ENCODE measurements at places on chromosomes 4 and X. TPM values are rescaled to one million over a fixed set of nuclear protein-coding genes. Genes with fewer than 3 reads are reported as not detected.

DNA sequence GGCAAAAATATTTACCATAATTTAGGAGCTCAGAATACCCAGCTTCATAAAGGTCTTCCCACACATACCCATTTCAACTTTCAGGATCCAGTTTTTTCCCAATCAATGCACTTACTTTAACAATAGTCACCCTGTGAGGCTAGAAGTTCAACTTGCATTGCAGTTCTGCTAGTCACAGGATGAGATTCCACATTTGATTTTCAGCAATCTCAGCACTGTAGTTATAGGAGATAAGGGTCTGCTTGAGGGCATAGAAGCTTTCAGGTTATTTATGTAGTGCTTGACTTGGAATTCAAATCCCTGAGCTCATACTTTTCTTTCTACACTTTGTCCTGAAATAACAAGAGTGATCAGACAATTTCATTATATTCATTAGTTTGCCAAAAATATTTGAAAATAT lies 78.3 kb upstream of the IL2 start:
- no peak for DNase-seq

- DNase-seq, result no peak
Measured at GRCh38 chrX:9983846-9984245, 16.7 kb downstream of the CLDN34 start.

DNA sequence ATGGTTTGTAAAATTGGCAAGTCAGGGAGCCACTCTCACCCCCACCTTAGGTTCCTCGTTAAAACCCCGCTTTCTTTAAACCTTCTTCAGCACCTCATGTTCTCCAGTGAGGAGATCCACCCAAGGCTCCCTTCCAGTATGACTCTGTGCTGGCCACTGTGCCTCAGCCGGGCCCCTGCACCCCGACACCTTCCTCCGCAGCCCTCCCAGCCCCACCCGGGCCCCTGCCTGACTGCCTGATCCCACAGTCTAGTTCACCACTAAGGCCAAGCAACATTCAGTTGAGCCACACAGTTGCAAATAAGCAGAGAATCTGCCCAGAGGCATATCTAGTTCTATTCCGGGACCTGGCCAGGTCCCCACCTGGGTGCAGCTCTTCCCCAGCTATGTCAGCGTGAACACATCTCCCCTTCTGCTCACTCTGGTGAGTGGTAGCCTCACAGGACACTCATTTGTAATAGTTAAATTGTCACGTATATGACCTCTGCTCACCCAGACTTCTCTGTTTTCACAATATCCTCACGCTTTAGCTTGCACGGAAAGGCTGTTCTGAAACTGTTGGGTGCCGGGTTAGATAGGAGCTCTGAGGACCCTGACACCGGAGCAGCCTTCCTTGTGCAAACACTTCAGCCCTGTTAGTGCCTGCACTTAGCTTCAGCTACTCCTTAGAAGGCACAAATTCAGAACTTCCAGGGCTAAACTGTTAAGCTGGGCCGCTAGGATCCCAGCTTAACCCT lies 146.8 kb downstream of the DCTD start:
- no peak for DNase-seq

GRCh38 chr4:14520171-14520570 lies 482.1 kb upstream of the CPEB2 start:
- no peak for DNase-seq

DNA sequence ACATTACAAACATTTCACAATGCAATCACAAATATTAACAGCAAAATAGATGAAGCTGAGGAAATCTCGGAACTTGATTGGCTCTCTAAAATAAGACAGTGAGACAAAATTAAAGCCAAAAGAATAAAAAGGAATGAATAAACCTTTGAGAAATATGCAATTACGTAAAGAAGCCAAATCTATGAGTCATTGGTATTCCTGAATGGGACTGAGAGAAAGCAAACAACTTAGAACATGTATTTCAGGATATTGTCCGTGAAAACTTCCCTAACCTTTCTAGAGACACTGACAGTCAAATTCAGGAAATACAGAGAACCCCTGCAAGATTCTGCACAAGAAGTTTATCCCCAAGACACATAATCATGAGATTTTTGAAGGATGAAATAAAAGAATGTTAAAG lies 48.4 kb upstream of the SPANXN2 start:
- no peak for DNase-seq

DNA sequence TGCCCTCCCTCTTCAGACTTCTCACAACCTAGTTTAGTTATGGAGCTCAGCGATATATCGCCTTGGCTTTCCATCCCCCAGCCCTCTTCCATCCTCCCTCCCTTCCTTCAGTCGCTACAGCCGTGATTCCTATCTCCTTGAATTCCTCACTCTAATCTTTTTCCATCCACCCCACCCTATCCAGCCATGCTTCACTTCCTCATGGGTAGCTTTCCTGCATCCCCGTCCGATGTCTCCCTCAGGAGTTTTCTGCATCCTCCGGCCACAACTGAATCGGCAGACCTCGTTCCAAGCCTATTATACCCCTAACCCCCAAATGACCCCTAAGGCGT lies 456 bp downstream of the SNX12 start:
- DNase-seq, result no peak

GRCh38 chr4:18197467-18197866 lies 175.9 kb upstream of the LCORL start:
- no peak for DNase-seq

DNA sequence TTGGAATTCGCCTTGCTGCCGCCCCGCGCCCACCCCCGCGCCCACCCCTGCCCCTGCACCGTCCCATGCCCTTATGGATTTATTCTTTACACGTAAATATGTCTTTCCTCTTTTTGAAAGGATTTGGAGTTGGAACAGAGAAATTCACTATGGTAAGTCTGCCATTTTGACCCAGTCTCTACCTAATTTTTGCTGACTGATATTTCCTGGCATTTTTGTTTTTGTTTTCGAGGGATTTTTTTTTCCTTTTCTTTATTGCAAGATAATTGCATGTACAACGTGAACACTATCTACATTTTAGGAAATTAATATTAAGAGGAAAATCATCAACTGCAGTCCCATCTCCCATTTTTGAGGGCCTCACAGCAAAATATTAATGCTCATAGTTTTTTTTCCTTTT lies 468 bp upstream of the SPIN2B start:
- no peak for DNase-seq

DNA sequence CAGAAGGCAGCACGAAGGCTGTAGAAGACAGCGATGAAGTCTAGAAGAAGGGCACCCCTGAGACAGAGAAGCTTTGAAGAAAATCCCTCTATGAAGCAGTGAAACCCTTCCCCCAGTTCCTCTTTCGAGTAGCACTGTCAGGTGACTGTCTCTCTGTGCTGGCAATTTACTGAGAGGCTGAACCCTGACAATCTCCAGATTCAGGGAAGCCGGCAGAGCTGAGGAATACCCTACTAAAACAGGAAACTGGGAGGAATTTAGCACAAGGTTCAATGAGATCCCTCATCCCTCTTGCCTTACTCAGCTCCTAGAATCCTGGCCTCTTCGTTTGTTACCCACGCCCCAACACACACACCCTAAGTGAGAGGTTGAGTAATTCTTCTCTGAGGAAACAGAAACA lies 239.7 kb upstream of the NOCT start:
- DNase-seq, result no peak

DNA sequence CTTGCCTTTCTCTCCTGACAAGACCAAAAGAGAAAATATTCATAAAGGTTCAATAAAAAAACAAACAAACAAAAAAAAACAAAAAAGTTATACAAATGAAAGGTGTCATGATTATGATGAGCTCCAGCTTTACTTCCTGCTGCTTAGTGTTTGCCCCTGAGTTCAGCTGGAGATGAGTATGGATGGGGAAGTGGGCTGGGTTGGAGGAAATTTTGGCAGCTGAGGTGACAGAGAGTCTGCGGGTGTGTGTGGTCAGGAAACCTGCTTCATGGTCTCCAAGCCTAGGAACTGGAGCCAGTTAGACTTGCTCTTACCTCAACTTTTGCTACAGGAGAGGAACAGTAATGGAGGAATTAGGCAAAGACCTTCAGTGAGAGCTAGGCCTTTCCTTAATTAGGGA lies 4.3 kb upstream of the CYSLTR1 start:
- DNase-seq, result no peak

DNA sequence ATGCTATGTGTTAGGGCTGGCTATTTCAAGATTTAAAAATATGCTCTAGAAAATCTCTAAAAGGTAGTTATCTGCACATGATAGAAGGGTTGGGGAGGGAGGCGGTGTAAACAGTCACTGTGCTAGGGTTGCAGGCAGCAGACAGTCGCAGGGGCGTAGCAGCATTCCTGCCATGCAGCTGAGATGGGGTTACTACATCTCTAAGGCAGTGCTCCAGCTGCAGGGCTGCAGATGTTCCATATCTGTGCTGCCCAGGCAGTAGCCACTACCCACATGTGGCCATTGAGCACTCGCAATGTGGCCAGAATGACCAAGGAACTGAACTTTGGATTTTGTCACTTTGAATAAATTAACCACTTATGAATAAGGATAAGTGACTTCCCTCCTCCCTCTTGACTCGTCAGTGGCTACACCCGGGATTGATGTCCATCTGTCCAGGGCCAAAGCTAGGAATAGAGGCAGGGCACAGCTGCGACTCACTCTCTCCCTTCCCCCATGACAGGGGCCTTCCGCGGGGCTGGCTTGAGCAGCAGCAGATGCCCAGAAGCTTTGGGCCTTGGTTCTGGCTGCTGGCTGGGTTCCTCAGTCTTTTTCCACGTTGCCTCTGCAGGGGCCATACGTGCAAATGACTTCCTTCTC lies 79.4 kb upstream of the CLDN34 start:
- no peak for DNase-seq

DNA sequence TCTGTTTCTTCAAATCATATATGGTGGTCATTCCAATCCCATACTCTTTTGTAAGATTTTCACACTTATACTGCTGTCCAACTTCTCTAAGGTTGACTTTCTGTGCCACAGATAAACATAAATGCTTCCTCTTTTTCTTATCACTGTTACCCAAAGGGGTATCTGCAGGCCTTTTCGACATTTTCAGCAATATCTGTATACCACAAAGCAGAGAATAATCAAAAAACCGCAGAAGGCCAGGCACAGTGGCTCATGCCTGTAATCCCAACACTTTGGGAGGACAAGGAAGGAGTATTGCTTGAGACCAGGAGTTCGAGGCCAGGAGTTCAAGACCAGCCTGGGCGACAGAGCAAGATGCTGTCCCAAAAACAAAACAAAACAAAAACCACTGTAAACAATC lies 3.1 kb upstream of the RFC1 start:
- no peak for DNase-seq

GRCh38 chrX:4110964-4111363 lies 397.5 kb upstream of the PRKX start:
- DNase-seq, result no peak

DNA sequence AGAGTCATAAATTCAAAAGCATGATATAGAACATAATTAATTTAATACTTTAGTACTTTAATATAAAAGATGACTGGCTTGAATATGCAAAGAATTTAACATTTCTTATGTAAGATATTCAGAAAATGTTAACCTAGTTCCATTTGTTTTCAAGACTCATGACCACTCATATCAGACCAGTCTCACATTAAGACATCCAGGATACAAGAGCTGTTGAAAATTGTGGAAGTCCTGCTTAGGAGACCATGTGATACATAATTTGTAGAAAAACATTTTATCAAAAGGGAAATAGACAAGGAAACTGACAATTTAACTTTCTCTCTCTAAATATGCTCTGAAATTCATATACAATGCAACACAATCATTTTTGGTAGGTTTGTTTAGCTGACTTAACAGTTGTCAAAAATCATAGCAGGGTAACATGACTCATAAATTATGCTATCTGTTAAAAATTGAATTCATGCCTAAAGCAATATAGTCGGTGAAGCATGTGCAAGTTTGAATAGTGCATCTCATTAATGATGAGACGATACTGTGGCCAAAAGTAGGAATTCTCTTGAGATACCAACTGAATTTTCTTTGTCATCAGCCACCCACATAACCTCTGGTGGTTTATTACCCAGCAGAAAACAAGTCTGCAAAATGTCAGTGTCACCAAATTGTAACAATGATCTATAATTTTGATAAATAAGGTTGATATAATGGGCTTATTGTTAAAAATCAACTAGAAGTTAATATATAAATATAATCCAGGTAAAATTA lies 211.4 kb downstream of the GASK1B start:
- no peak for DNase-seq

DNA sequence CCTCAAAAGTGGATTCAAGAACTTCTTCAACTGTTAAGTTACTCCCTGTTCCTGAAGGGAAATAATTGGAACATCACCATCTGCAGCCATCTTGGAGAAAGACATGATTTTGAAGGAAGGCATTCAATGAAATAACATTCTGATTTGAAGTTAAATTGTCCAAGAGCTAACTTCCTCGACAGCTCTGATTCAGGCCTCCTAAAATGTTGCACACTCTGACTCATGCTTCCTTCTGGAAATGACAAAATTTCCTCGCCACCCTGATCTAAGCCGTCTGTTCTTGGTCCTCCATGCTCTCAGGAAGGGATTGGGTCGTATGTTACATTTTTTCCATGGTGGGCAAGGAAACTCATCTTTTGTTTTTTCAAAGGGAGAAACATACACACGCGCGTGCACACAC lies 496.9 kb upstream of the DIPK2B start:
- DNase-seq, result peak; percentile 90

The UGT2B11 gene
- not detected for polyA plus RNA-seq

The SPOCK3 gene
- polyA plus RNA-seq, result not detected

The ASMT gene
- not detected for polyA plus RNA-seq

The CXCL8 gene
- 3.0 TPM for polyA plus RNA-seq

The CORIN gene
- 24.7 TPM for polyA plus RNA-seq

The MAGEA2 gene
- not detected for polyA plus RNA-seq

The CNGA1 gene
- not detected for polyA plus RNA-seq

Measured in IMR-90 (cell line).